ENCODE measurements at places on chromosomes 5 and 9.

DNA sequence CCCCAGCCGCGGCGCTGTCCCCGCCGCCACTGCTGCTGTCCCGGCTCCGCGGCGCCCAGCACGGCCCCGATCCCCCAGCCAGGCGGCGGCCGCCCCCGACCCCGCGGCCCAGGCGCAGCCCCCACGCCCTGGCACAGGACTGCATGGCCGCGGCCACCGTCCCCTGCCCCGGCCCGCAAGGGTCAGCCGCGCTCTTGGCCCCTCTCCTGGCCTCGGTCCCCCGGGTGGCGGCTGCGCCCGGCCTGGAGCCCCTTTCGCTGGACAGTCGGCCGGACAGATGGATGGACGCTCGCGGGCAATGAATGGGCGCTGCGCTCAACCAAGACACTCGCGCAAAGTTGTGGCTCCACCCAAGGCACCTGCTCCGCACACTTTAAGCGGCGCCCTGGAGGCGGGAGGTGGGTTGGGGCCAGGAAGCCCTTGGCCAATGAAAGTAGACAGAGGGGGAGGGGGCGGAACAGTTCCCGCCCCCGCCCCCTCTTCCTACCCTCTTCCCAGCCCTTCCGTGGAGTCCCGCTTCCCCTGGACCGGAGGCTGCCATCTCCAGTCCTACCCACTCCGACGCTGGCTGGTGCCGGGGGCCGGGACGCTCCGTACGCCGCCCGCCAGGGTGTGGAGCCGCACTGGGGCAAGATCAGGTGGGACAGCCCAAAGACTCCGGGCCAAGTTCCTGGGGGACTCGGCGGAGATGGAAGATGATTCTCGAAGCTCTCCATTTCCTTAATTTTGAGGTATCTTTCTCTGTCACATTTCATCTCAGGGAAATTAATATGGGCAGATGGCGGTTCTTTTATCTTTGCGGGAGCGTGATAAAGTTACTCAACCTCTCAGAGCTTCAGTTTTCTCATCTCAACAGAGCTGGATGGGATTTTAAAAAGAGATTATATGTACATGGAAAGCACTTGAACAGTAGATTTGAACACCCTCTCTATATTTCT lies at the start of gene GLDC:
Gene GLDC (minus strand): TSS at position 375 of the 938 bp plus-strand sequence. CDS start 230 bp downstream, at position 145.
- peak; percentile 28 for DNase-seq

GRCh38 chr9:38233796-38234355 lies 158.6 kb upstream of the ALDH1B1 start:
- DNase-seq: no peak

DNA sequence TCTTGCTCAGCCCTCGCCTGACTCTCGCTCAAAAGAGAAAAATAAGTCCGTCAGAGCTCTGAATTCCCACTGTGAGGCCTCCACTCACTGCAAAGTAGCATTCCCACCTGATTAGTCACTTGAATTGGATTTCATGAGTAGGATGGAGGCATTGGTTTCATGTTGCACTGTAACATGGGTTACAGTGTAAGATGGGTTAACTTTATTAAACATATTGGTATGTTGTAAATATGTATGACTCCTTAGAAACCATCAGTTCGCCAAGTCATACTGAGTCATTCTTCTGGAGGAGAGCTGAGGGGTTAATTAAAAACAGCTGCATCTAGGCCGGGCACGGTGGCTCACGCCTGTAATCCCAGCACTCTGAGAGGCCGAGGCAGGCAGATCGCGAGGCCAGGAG lies 93.8 kb upstream of the BNC2 start:
- no peak for DNase-seq

GRCh38 chr5:139647506-139648204 lies 494 bp upstream of the CXXC5 start:
- DNase-seq: no peak

GRCh38 chr9:90024823-90025222 lies 420.0 kb downstream of the GADD45G start:
- no peak for DNase-seq

GRCh38 chr5:74288448-74289108 lies 351.9 kb downstream of the ENC1 start:
- no peak for DNase-seq

DNA sequence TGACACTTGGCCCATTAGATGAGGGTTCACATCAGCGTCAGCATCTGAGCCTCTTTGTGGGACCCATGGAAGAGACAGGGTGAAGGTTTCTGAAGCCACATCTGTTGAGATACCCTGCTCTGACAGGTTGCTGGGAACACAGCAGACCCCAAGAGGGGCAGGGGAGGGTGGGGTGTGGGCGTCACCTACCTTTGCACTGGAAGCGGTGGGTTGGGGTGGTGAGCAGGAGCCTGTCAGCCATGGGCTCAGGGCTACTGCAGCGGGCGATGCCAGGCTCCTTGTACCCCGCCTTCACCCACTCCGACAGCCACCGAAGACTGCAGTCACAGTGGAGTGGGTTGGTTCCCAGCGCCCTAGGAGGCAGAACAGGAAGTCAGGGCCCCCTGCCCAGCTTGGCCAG lies 131.5 kb upstream of the PANK3 start:
- DNase-seq: no peak

DNA sequence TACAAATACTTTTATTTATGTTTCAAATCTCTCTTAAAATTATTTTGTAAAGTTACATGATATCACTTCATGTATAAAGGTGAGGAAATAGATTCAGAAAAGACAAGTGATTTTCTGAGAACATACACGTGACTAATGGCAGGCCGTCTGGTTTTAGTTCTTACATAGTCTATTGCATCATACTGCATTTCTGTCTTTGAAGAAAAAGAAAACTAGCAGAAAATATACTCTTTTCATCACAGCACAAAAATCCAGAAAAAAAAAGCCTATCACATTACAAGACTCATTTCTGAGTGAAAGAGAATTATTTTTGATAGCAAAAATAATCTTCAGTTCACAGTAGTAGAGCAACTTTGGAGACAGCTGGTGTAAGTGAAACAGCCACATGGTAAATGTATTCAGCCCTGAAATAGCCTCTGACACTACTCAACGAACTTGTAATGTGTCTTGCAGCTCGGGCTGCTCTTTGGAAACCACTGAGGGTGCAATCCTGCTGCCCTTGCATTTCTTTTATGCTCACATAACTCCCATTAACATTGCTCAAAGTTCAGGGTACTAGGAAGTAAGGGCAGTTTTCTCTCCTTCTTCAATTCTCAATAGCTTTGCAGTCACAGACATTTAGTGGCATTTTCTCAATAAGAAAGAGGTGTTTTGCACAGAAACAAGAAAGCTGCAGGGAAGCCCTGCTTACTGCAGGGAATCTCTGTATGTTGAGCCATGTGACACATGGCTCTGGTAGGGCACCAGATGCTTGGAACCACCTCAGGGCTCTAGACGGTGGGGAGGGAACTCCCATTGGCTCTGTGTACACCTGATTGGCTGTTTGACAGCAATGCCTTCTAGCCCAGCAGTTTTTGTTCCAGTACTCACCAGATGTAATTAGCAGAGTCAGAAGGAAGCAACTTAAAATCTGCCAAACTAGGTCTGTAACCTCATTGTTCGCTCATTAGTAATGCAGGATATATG lies 845.3 kb upstream of the PTPRD start:
- no peak for DNase-seq

GRCh38 chr9:92308893-92309292 lies 15.4 kb upstream of the IARS1 start:
- DNase-seq: no peak

DNA sequence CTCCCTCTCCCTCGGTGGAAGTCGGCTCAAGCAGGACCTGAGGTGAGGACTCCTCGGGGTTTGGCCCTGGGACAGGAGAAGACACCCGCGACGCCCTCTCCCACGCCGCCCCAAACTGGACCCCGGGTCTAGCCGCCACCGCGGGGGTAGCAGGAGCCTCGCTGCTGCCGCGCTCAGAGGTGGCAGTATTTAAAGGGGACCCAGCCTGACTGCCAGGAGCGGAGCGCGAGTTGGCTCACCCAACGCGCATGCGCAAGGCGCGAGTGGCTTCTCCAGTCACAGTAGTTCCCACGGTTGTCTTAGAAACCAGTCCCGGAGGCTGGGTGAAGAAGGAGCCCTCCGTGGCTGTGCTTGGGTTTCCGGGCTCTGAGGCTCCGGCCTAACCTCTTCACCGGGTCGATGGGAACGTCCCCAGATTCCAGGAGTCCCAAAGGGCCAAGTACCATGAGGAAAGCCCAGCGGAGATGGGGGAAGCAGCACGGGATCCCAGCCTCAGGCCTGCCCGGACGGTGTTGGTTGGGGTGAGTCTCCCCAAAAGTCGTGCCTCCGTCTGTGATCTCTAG lies 477.8 kb downstream of the SPATA31A7 start:
- DNase-seq: no peak

GRCh38 chr9:7286101-7286500 lies 513.5 kb downstream of the DMAC1 start:
- DNase-seq: no peak

- no peak for DNase-seq
These were observed 16.7 kb downstream of the MAMDC2 start for GRCh38 chr9:70060148-70060882.

All from stimulated activated CD8-positive, alpha-beta memory T cell treated with anti-CD3 and anti-CD28 coated beads, Interleukin-2, amount 100 ng/mL, for 48 hours (primary cell).